Activated T-cell treated with anti-CD3 and anti-CD28 coated beads, Interleukin-2, amount 50 U/mL, for 48 hours (primary cell): ENCODE measurements at places on chromosomes 11 and 22.

GRCh38 chr11:46690702-46691101 is 9.7 kb downstream of the ARHGAP1 start:
- no peak for DNase-seq

DNA sequence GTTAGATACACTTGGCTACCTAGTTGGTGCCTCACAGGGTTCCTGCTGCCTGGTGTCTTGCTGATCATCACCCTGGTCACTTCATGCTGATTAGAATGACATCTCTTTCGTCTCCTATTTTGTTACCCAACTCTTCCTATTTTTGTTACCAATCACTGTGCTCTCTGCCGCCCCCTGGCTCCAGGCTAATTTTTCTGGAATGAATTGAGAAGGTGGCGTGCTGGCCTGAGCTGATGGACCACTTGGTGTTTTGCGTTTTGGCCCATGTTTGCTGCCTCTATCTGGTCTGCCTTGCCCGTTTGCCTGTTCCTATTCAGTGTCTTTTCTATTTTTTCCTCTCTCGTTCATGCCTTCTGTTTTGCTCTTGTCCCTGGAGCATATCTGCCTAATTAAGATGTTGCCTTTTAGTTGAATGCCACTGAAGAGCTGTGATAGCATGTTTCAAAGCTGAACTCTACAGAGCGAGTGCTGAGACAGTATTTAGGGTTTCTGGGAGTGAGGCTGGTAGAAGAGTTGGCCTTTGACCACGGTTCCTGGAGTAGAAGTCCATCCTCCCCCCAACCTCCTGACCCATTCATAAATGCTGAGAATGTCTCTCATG is 5.9 kb upstream of the ATF4 start:
- peak; percentile 72 for DNase-seq

DNA sequence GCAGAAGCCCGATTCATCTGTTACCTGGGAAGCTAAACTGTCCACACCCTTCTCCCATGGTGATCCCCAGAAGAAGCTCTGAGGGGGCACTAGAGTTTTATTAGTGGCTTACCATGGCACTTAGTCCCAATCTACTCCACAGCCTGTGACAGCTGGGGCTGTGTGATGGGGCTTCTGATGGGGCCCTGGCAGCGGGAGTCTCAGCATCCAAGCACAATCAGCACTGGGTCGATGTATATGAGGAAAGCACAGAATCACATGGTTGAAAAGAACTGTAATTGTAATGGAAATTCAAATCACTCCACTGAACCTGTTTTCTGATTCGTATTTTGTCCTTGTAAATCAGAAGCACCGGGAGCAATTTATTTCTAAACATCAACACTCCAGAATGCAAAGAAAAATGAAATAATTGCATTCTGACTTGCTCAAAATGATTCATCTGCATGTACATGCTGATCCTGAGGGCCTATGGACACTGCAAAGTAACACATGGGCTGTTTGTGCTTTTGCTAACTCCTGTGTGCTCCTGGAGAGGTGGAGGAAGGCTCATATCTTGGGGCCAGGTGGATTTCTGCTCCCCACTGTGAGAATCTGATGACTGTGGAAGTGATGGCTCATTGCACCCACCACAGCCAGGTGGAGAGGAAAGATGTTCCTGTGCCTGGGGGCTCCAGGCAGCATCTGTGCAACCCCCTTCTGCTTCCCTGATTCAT is 203.0 kb downstream of the KIRREL3 start:
- DNase-seq, result no peak

- DNase-seq, result peak; percentile 53
These were observed 12.6 kb upstream of the MAPK8IP1 start for GRCh38 chr11:45872651-45873356.

DNA sequence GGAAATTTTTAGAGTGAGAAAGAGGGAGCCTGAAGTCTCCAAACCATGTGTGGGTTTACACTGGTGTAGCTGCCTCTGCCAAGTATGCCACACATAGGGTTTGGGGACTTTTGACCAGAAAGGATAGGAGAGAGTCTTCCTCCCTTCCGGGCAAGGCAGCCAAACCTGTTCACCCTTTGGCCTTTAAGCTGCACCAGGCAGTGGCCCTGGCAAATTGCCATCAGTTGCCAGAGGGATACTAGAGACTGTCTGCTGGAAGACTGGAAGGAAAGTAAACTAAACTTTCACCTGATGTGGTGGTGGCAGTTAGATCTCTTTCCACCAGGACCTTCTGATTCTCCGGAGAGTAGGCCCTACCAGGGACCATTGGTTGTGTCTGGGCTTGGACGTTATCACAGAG is 1263.2 kb downstream of the FAM181B start:
- DNase-seq, result no peak

DNA sequence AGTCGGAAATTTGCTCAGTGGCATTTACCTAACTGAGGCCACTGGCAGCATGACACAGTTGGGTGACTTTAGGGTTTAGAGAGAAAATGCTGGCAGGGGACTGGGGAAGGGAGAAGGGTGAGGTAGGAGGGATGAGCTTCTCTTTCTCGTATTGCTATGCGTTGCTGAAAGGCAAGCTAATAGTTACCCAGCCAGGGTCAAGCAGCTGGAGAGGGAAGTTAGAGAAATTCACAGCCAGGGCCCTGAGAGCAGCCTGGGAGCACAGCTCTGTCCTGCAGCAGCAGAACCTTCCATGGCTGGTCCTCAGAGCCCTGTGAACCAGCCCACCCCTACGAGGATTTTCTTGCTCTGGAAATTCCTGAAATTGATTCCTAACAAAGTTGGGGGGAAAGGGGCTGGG is 679.6 kb downstream of the NTM start:
- DNase-seq, result no peak

DNA sequence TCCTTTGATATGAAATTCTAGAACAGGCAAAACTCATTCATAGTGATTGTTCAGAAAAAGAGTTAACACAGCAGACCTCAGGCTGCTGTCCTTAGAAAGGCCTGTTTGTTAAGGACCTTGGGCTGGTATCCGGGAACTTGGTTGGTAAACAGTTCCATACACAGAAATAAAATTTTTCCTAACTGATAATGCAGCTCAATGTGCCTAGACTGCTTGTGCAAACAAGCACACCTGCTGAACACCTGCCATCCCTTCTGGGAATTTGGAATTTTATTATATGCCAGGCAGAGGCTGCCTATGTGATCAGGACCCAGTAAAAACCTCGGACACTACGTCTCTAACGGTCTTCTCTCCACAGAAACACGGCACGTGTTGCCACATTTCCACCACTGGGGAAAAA is 11.5 kb downstream of the THAP12 start:
- DNase-seq, result no peak

DNA sequence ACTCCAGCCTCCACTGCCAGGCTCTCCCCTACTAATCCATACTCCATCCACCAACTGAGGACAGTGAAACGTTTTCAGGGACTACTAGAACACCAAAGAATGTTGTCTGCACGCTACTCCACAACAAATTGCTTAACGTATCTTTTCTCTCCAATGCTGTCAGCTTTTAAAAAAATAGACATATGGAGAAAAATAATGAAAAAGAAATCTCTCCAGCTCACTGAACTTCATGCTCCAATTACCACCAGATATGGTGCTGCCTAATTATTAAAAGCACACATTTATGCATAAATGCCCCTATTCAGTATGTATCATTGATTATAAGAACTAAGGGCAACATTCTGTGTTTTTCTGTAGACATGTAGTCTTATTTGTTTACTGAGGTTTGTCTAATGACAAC is 672.2 kb upstream of the ANO3 start:
- no peak for DNase-seq

DNA sequence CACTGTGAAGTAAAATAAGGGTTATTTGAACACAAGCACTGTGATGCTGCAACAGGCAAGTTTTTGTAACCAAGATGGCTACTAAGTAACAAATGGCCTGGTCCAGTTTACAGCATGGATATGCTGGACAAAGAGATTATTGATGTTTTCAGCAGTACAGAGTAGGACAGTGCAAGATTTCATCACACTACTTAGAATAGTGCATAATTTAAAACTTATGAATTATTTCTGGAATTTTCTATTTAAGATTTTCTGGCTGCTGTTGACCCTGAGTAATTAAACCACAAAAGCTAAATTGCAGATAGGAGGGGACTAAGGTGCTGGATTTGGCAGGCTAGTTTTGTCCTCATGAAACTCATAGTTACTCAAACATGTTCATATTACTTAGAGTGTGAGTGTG is 33.1 kb downstream of the CEP295 start:
- no peak for DNase-seq

DNA sequence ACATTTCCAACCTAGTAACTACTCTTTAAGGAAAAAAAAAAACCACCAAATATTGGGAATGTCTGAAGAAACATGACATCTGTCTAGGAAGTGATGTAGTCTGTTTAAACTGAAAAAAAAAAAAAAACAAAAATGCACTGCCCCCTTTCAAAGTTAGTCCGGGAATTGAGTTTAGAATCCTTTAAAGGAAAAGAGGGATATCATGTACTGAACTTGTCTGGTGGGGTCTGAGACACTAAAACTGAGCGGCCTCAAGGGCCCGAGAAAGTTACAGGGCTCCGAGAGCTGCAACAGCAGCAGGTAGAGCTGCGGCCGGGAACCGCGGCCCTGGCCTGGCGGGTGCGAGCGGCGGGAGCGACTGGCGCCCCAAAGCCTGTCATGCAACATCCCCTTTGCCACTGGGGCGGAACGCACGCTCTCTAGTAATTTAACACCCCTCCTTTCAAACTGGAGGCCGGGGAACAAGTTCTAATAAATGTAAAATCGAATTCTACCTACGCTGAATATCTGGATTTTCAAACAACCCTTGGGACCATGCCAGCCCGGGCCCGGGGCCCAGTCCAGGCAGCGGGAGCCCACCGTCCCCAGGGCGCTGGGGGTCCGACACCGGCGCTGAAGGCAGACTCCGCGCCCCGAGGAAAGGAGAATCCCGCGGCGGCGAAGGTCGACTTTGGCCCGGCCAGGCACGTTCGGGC is 736 bp downstream of the RDX start:
- DNase-seq, result peak; percentile 72

GRCh38 chr11:125941619-125942611 is 3.9 kb upstream of the VSIG10L2 start:
- DNase-seq, result peak; percentile 64

- no peak for DNase-seq
These were observed 32.7 kb downstream of the POLR3H start for GRCh38 chr22:41511521-41511968.

GRCh38 chr11:77174559-77174958 is 46.5 kb downstream of the MYO7A start:
- no peak for DNase-seq

GRCh38 chr11:7321473-7322450 is 70.1 kb downstream of the SYT9 start:
- DNase-seq, result no peak

DNA sequence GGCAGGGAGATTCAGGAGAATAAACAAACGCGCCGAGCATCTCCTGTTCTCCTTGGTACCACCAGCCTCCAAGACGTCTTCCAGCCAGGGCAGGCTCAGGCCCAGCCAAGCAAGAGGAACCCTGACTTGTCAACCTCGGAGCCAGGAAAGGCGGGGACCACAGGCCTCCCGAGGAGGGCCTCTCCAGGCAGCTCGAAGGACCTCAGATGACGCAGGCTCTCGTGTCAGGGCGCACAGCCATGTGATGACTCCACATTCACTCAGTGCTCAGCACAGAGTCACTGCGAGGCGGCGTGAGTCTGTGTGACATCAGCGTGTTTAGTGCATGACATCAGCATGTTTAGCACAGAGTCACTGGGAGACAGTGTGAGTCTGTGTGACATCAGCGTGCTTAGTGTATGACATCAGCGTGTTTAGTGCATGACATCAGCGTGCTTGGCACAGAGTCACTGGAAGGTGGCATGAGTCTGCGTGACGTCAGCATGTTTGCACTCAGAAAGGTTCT is 241.4 kb downstream of the BRD1 start:
- DNase-seq, result no peak

GRCh38 chr22:39245130-39246039 is 603 bp upstream of the PDGFB start:
- no peak for DNase-seq

GRCh38 chr11:64407221-64407620 is 48.3 kb downstream of the RPS6KA4 start:
- no peak for DNase-seq

DNA sequence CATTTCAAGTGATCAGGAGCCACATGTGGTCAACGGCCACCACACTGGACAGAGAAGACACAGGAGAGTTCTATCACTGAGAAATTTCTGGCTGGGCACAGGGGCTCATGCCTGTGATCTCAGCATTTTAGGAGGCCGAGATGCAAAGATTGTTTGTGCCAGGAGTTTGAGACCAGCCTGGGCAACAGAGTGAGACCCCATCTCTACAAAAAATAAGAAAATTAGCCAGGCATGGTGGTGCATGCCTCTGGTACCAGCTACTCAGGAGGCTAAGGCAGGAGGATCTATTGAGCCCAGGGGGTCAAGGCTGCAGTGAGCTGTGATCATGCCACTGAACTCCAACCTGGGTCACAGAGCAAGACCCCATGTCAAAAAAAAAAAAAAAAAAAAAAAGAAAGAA is 26.3 kb downstream of the KCNJ4 start:
- DNase-seq, result no peak

GRCh38 chr22:49968313-49968830 is 7.8 kb downstream of the PIM3 start:
- DNase-seq, result peak; percentile 30

- DNase-seq, result no peak
These were observed 5.3 kb upstream of the MALAT1 start for GRCh38 chr11:65493367-65494176.

- no peak for DNase-seq
These were observed 47.0 kb upstream of the ARHGAP42 start for GRCh38 chr11:100640071-100640470.

- DNase-seq, result no peak
These were observed 9.2 kb downstream of the MUC2 start for GRCh38 chr11:1083621-1084551.

DNA sequence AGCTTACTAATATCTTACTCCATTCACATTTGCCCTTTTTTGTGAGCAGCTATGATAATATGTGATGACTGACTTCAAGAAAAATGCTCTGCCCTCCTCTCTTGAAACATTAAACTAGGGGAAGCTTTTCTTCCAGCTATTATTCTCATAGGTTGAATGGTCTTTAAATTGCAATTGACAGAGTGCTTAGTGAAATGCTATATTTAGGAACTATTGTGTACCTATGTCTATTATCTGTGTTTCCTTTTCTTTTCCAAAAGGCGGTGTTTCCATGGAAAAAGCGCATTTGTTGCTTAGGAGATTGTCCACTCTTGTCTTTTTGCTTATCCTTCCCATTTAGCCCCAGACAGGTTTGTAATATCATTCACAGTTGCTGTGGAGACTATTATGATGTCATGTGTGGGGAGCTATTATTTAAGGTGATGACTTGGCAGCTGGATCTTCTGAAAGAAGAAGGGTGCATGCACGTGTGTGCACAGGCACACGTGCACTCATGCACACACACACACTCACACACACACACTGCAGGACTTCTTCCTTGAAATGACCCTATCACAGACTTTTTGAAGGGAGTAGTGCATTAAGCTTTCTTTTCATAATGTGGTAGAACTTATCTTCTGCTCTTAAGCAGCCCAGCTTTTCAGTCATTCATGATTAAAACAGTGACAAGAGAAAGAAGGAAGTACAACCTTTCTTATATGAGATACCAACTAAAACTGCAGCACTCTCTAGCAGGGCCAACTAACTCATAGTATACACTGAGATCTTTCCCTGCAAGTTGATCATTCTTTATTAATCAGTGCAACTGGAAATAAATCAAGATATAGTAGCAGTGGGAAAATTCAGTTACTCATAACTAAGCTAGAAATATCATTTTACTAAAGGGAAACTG is 340.8 kb upstream of the MTNR1B start:
- DNase-seq, result no peak
